ENCODE measurements at places on chromosomes 11 and 22.

DNA sequence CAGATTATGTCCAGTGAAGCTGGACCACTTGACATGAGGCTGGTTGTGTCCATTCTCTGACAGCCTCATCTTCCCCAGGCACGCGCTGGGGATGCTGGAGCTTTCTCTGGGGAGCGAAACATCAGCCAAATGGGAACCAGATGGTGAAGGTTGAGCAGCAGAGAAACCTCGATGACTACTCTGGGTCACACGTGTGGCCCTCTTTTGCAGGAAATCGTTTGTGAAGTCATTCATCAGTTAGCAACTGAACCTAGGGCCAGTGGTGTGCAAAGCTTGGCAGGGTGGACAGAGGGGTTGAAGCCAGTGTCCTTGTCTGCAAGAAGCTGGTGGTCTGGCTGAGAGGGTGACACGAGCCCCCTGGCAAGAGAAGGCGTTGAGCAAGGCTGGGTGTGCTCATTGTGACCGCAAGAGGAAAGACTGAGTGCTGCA is 109.8 kb downstream of the ZBTB16 start:
- DNase-seq, result no peak

GRCh38 chr11:12552692-12553091 is 121.5 kb upstream of the TEAD1 start:
- peak; percentile 54 for DNase-seq

- DNase-seq, result no peak
These were observed 10.3 kb upstream of the PNPLA5 start for GRCh38 chr22:43901976-43902643.

DNA sequence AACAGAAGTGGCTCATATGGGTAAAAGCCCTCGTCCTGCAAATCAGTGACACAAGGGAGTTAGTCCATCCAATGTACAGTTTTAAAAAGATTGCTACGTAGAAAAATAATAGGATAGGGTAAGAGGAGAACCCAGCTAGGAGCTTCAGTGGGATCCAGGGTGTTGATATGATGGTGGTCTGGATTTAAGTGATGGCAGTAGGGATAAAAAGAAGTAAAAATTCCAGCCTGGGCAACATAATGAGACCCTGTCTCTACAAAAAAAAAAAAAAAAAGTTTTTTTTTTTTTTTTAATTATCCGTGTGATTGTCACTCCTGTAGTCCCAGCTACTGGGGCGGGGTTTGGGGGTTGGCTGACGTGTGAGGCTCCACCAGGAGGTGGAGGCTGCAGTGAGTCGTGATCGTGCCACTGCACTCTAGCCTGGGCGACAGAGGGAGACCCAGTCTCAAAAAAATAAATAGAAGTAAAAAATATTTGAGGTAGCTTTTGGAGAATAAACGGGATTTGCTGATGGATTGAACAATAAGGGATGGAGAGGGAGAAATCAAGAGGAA is 7.0 kb upstream of the L3MBTL2 start:
- DNase-seq, result peak; percentile 41

DNA sequence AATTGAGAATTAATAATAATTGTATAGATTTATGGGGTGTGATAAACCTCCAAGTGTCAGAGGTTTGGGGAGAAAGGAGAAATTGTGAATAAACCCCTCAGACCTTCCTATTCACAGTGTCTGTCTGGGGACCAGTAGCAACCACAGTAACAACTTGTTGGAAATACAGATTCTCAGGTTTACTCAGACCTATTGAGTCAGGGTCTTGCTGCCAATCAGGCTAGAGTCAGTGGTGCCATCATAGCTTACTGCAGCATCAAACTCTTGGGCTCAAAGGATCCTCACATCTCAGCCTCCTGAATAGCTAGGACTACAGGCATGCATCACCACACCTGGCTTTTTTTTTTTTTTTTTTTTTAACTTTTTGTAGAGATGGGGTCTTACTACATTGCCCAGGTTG is 17.3 kb downstream of the SLC3A2 start:
- DNase-seq, result no peak

Measured in testis (tissue), 5 donors.